ENCODE measurements at places on chromosomes 7 and 10. TPM values are rescaled to one million over a fixed set of nuclear protein-coding genes. Genes with fewer than 3 reads are reported as not detected.

NPM3 gene
- 8.9 TPM for total RNA-seq

CYREN gene
- total RNA-seq = 24.0 TPM

IFIT1B gene
- 0.81 TPM for total RNA-seq

CHAT gene
- not detected for total RNA-seq

LRRD1 gene
- 0.43 TPM for total RNA-seq

FGL2 gene
- total RNA-seq = 6.0 TPM

AGAP5 gene
- 5.2 TPM for total RNA-seq

OR13A1 gene
- not detected for total RNA-seq

MYL7 gene
- 2,493 TPM for total RNA-seq

BHLHA15 gene
- total RNA-seq = not detected

ADIRF gene
- total RNA-seq = 33.0 TPM

CNOT4 gene
- 26.5 TPM for total RNA-seq

H2BK1 gene
- not detected for total RNA-seq

LIPJ gene
- not detected for total RNA-seq

CCDC146 gene
- 4.3 TPM for total RNA-seq
